ENCODE measurements at places on chromosomes 12 and 14. TPM values are rescaled to one million over a fixed set of nuclear protein-coding genes. Genes with fewer than 3 reads are reported as not detected.

CCDC197 gene
- 1.3 TPM for total RNA-seq

- no peaks in the 10 kb centered on the region for H3K27me3 ChIP-seq
- H3K27ac ChIP-seq: peak overlapping the region; percentile 84
- H3K36me3 ChIP-seq: no peaks in the 10 kb centered on the region
- DNase-seq: peak; percentile 90
Measured at GRCh38 chr14:21038441-21039422, 3.4 kb upstream of the RNASE7 start.

WNT1 gene
- not detected for total RNA-seq

DNA sequence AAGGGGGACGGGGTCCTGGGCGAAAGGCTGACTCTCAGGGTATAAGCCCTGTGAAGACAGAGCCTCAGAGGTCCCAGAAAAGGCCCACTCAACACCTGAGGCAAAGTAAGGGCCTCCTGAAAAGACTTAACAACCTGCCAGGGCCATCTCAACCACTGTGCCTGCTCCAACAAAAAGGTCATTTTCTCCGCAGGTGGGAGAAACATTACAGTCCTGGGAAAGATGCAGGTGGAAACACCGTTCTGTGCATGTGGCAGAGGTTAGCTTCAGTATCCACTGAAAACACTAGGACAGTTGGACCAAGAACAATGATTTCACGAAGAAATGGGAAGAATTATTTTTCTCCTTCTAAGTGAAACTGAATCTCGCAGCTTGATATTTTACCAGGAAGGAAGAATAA is 50.9 kb downstream of the CCDC88C start:
- no peaks in the 10 kb centered on the region for H3K36me3 ChIP-seq
- H3K27me3 ChIP-seq: no peaks in the 10 kb centered on the region
- H3K4me1 ChIP-seq: no peaks in the 10 kb centered on the region
- no peak overlapping the region for H3K27ac ChIP-seq

ASCL4 gene
- total RNA-seq: not detected

DNA sequence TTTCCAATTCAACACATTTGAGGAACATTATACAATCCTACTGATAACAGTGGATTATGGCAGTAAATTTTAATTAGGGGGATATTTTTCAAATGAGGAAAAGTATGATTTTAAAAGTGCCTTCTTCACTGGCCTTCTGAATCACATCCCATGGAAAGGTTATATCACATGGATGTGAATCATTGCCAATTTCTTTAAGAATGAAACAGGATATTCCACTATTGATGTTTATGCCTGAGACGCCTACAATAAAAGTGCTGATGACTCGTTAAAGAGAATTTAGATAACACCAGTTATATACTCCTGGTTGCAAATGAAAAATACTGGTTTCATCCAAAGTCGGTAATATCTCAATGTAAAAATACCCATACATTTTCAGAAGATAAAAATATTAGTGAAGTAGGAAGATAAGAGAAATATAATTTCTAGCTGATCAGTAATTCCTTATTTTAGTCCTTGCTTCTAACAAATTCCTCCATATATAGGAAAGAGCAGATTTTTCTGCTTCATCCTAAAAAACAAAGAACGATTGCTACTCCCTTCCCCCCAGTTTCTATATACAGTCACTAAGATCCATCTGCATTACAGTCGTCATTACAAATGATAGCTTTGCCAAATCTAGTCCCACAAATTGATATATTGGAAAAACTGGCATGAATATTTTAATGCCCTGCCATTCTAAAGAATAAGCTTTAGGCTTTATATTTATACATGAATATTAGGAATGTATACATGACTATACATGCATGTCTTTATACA is 139.5 kb upstream of the SOX5 start:
- H3K4me1 ChIP-seq: no peaks in the 10 kb centered on the region
- H3K4me3 ChIP-seq: no peak overlapping the region
- no peaks in the 10 kb centered on the region for H3K36me3 ChIP-seq
- H3K27me3 ChIP-seq: no peaks in the 10 kb centered on the region
- H3K27ac ChIP-seq: no peak overlapping the region

GRCh38 chr12:98073610-98074009 is 441.8 kb upstream of the TMPO start:
- H3K4me1 ChIP-seq: no peaks in the 10 kb centered on the region
- H3K4me3 ChIP-seq: no peak overlapping the region
- H3K27me3 ChIP-seq: no peaks in the 10 kb centered on the region
- no peak overlapping the region for H3K27ac ChIP-seq
- DNase-seq: no peak

RPL6 gene
- 743 TPM for total RNA-seq

GRCh38 chr14:100590726-100591452 is 3.7 kb upstream of the BEGAIN start:
- H3K4me3 ChIP-seq: no peak overlapping the region
- no peaks in the 10 kb centered on the region for H3K4me1 ChIP-seq
- peaks cover 16% of the 10 kb centered on the region for H3K27me3 ChIP-seq
- no peaks in the 10 kb centered on the region for H3K36me3 ChIP-seq

NPFF gene
- not detected for total RNA-seq

DNA sequence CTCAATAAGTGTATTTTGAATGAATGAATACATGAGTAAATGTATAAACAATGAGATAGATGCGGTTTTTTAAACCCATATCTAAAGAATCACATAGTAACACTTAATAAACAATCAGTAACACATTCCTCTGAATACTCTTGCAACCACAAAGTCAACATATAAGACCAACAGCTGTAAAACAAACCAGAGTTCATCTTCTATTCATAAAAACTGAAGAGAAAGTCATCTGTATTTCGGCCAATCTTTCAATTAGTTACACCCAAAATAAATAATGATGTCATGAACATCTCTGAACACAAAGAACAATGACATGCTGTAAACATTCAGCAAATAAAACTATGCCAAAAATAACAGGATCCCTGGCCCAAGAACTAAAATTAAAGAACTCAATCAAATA is 47.2 kb downstream of the ARMH4 start:
- no peaks in the 10 kb centered on the region for H3K36me3 ChIP-seq
- no peak overlapping the region for H3K27ac ChIP-seq
- no peaks in the 10 kb centered on the region for H3K4me1 ChIP-seq
- no peaks in the 10 kb centered on the region for H3K27me3 ChIP-seq

DNA sequence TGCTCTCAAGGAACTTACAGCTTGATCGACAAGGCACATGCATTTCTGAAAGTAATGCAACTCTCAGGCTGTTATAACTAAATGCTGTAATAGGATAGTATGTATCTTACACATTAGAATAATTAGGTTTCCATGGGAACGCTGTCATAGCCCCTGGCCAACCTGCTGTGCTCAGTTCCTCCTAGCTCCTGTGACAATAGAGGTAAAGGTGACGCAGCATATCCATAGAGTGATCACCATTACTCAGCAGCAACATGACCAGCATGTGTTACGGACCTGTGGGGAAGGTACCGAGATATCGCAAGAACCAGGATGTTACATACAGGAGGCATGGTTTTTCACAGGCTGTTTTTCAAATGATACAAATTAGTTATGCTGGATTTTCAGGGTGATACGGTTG is 150.7 kb downstream of the CAND1 start:
- DNase-seq: no peak
- H3K4me3 ChIP-seq: no peak overlapping the region
- H3K36me3 ChIP-seq: no peaks in the 10 kb centered on the region
- no peaks in the 10 kb centered on the region for H3K27me3 ChIP-seq
- no peak overlapping the region for H3K27ac ChIP-seq
- H3K4me1 ChIP-seq: peaks cover 9% of the 10 kb centered on the region

PRICKLE1 gene
- total RNA-seq: 2.3 TPM

- H3K27ac ChIP-seq: no peak overlapping the region
- H3K36me3 ChIP-seq: no peaks in the 10 kb centered on the region
- H3K27me3 ChIP-seq: no peaks in the 10 kb centered on the region
- no peaks in the 10 kb centered on the region for H3K4me1 ChIP-seq
- no peak overlapping the region for H3K4me3 ChIP-seq
- DNase-seq: no peak
Measured at GRCh38 chr12:113683574-113683973, 211.9 kb upstream of the LHX5 start.

RAB3IP gene
- total RNA-seq: 17.2 TPM

DNA sequence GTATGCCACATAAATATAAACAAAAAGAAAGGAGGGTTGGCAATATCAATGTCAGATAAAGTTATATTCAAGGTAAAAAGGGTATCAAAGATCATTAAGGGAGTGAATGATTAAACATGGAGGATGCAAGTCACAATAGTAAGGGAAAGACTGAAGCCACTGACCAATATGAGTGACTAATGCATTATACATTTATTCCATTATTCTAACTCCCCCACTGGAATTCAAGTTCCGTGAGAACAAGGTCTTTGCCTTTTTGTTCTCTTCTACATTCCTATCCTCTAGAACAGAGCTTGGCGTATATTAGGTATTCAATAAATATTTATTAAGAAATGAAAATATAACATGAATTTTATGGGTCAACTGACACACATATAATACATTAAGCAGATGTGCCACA is 30.7 kb downstream of the MAP4K5 start:
- peaks cover 20% of the 10 kb centered on the region for H3K4me1 ChIP-seq
- no peak overlapping the region for H3K4me3 ChIP-seq
- H3K36me3 ChIP-seq: peaks cover 15% of the 10 kb centered on the region
- H3K27ac ChIP-seq: no peak overlapping the region
- DNase-seq: no peak
- H3K27me3 ChIP-seq: no peaks in the 10 kb centered on the region

DNA sequence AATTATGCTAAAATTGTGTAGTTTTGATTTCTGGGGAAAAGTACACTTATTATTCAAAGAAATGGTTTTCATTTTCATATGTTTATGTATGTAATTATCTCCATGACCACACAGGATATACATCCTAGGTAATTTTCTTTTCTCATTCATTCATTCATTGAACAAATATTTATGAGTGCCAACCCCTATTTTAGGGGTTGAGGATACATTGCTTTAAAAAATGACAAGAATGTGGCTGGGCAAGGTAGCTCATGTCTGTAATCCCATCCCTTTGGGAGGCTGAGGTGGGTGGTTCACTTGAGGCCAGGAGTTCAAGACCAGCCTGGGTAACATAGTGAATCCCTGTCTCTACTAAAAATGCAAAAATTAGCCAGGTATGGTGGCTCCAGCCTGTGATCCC is 40.9 kb downstream of the SGPP1 start:
- peaks cover 8% of the 10 kb centered on the region for H3K36me3 ChIP-seq
- H3K4me1 ChIP-seq: no peaks in the 10 kb centered on the region
- no peak overlapping the region for H3K27ac ChIP-seq

DNA sequence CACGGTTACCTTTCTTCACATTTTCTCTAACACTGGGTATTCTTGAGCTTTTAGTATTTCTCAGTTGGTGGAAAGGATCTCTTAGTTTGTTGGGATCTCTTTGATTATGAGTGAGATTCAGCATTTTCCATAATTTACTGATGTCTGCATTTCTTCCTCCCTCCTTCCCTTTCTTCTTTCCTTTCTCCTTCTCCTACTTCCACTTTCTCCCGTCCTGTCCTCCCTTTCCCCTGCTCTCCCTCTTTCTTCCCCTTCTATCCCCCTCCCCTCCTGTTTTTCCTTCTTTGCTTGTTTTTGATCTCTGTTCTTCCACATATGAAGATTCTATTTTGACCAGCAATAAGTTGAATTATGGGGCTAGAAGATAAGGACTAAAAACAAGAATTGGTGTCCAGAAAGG is 66.9 kb downstream of the FUT8 start:
- H3K27ac ChIP-seq: no peak overlapping the region
- no peaks in the 10 kb centered on the region for H3K36me3 ChIP-seq
- H3K27me3 ChIP-seq: no peaks in the 10 kb centered on the region

DNA sequence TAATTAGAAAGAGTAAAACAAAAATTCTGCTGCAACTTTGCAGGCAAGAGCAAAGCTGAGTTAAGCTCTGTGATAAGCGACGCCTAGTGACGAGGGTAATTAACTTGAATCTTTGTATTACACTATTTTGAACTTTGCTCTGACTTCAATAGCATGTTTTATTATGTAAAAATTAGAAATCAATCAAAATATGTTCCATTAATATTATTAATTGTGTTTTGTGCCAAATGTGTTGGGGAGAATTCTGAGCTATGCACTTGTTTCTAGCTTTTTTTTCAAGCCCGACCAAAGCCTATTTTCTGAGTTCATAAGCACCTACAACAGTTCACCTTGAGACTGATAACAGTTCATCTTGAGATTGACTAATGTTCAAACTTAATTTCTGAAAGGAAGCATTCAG is 90.1 kb upstream of the PDE3A start:
- H3K4me1 ChIP-seq: peaks cover 13% of the 10 kb centered on the region
- no peaks in the 10 kb centered on the region for H3K27me3 ChIP-seq
- no peak overlapping the region for H3K4me3 ChIP-seq
- H3K27ac ChIP-seq: no peak overlapping the region
- no peaks in the 10 kb centered on the region for H3K36me3 ChIP-seq
- DNase-seq: no peak

GRCh38 chr14:66530526-66530925 is 22.6 kb downstream of the GPHN start:
- H3K4me3 ChIP-seq: no peak overlapping the region
- H3K27me3 ChIP-seq: no peaks in the 10 kb centered on the region
- no peaks in the 10 kb centered on the region for H3K36me3 ChIP-seq
- DNase-seq: no peak
- no peaks in the 10 kb centered on the region for H3K4me1 ChIP-seq
- H3K27ac ChIP-seq: no peak overlapping the region

DNA sequence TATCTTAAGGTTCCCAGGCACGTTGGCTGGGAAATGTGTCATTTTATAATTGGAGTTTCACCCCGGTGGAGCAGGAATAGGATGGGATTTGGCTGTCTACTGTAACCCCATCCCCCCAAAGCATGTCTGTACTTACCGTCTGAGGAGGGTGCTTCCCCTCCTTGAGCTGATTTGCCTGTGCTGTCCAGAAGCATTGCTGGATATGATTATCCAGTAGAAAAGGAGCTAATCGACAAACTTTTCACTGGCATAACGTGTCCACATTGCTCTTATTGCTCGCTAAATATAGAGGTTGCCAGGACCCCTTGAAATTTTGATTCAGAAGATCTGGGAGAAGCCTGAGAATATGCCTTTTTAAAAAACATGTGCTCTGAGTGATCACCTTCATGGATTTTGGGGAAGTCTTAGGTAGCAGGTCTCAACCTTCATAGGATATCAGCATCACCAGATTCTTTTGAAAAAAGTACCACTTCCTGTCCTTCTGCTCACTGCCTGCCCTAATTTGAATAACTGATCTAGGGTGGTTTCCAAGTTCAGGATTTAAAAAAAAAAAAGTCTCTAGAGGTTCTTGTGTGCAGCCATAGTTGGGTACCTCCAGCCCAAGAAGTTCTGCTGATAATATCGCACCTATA is 80.4 kb upstream of the KCNA1 start:
- H3K4me3 ChIP-seq: no peak overlapping the region
- H3K4me1 ChIP-seq: no peaks in the 10 kb centered on the region
- no peak for DNase-seq
- H3K27ac ChIP-seq: no peak overlapping the region
- H3K36me3 ChIP-seq: no peaks in the 10 kb centered on the region

ALX1 gene
- not detected for total RNA-seq

GRCh38 chr12:11771356-11771755 is 121.9 kb downstream of the ETV6 start:
- peaks cover 11% of the 10 kb centered on the region for H3K4me1 ChIP-seq
- no peak overlapping the region for H3K27ac ChIP-seq
- no peaks in the 10 kb centered on the region for H3K36me3 ChIP-seq
- H3K27me3 ChIP-seq: no peaks in the 10 kb centered on the region
- DNase-seq: no peak

- no peak overlapping the region for H3K4me3 ChIP-seq
- no peak overlapping the region for H3K27ac ChIP-seq
- no peaks in the 10 kb centered on the region for H3K27me3 ChIP-seq
- H3K4me1 ChIP-seq: no peaks in the 10 kb centered on the region
Measured at GRCh38 chr12:96414637-96415036, 14.4 kb upstream of the CDK17 start.

All from psoas muscle (tissue), 8 donors.